ENCODE measurements at places on chromosomes 6 and 20.

DNA sequence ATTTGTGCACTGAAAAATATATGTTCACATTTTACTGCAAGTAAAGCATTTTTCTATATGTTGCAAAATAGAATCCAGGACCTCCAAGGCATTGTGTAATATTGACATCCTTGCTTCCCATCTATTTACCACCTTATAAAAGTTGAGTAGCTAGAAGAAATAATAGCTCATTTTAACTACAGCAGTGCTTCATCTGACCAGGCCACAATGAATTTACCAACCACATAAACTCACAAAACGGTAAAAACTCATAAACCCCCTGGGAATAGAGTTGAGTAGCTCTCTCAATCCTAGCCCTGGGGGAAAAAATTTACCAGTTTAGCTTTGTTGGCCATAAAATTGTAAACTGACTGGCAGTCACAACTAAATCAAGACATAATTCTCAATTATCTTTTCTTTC lies 3.9 kb downstream of the ATXN1 start:
- DNase-seq, result no peak

DNA sequence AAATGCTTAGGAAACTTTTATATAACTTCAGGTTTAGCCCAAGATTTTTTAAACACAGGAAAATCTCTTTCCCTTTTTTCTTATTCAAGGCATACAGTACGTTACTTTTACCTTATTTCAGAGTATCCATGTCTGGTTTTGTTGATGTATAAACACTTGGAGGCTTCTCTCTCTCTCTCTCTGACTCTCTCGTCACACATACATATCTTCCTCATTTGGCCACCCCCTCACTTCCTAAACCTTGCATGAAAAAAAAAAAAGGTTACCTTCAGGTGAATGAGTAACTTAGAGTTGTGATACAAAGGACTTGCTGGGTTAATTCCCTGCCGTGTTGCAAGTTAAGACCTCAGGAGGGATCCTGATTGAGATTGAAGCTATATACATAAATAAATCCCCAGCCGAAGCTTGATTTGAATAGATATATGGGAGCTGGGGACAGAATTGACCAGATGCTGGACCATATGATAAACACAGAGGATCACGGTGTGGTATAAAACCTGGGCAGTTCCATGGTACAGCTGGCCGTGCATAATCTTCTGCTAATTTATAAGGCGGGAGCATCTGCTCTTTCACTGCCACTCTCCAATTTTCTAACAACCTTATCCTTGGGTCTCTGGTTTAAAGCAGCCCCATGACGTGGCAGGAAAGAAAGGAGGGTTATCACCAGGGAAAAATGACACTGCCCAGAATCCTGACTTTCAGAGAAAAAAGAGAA lies 55.1 kb upstream of the IL20RA start:
- no peak for DNase-seq

DNA sequence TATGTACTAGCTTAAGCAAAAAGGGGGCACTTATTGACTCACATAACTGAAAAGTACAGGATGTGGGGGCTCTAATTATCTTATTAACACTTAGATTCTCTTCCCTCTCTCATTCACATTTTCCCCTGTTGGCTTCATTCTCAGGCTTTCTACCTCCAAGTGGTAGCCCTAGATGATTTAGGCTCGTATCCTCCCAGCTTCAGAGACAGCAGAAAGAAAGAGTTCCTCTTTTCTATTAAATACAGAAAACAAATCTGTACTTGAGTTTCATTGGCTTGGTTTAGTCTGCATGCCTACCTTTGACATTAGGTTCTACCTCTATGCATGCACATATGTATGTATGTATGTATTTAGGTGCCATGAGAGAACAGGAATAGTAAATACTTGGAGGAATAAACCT lies 15.5 kb upstream of the E2F3 start:
- no peak for DNase-seq

DNA sequence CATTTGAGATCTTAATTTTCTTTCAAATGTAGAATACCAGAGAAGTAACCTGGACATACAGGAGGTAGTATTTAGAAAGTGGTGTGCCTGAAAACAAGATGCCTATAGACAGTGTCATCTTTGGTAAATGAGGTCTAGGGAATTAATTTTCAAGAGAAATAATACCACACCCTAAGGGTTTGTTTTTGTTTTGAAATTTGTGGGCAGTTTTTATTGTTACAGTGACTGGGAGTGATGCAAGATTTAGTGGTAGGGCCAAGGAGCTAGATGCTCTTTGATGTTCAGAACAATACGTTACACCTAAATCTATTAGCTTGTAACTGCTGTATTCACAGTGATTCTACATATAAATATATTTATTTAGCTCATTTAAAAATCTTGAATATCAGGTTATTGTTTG lies 856.5 kb upstream of the MAP3K7 start:
- DNase-seq, result no peak

- no peak for DNase-seq
Measured at GRCh38 chr6:25056130-25056529, 120.4 kb upstream of the RIPOR2 start.

- no peak for DNase-seq
Measured at GRCh38 chr6:165833355-165833754, 170.3 kb upstream of the PDE10A start.

- DNase-seq, result no peak
Measured at GRCh38 chr6:19408331-19408730, 428.8 kb upstream of the ID4 start.

GRCh38 chr6:88683734-88684133 lies 279.7 kb downstream of the RNGTT start:
- DNase-seq, result no peak

DNA sequence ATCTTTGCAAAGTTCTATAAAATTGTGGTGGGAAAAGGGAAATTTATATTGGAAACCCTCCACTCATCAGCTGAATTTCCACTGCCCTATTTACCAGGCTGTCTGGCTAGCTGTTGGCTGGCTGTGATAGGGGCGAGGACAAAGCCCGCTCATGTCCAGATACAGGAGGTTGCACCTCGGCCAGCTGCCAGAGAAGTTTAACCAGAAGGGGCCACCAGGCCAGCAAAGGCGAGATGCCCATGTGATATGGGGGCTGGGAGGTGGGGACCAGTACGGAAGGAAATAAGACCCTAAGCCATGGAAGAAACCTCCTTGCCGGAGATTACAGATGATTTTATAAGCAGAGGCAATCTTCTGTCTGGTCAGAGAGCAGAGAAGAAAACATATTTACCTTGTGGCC lies 143.8 kb downstream of the FNDC1 start:
- DNase-seq, result no peak

GRCh38 chr6:91288741-91289140 lies 701.9 kb upstream of the MAP3K7 start:
- DNase-seq, result no peak

DNA sequence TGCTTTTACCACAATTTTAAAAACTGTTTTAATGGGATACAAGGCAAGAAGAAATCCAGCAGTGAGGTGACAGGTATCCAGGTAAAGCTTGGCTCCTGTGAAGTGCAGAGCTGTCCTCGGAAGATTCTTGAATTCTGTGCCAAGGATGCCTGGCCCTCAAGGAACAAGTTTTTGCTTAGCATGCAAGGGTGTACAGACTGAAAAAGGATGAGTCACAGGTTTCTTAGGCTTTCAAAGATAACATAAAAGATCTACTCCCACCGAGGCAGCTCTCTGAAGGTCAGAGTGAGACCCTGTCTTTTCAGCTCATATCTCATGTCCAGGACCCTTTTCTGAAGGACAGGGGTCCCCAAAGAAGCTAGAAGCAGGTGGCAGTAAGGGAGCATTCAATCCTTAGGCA lies 83.3 kb downstream of the CHD6 start:
- DNase-seq, result no peak

GRCh38 chr6:161908872-161909271 lies 635.0 kb upstream of the AGPAT4 start:
- no peak for DNase-seq

DNA sequence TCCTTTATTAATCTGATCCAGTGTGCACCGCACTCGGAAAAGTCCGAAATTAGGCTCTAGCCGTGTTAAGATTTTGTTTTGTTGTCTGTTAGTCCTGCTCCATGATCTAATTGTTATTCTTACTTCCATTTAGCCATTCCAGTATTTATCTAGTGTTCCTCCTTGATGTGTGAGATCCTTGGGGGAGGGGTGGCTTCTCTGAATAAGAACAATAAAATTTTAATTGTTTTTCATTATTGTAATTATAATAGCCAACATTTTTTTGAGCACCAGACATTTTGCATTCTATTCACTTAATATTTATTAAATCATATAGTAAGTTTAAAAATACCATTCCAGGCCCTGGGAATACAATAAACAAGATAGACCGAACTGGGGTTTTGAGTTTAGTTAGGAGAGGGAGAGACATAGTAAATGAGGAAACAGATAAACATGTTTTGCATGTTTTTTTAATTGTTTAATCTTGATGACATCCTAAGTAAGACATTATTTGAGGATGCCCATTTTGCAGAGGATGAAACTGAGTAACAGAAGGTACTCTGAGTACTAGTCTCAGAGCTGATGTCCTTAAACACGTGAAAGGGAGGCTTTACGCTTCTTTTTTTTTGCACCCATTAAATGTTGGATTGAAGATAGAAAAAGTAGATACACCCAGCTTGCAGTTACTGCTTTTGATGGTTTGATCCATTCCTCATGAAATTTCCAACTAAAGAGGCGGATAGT lies 1.2 kb downstream of the CBFA2T2 start:
- no peak for DNase-seq

DNA sequence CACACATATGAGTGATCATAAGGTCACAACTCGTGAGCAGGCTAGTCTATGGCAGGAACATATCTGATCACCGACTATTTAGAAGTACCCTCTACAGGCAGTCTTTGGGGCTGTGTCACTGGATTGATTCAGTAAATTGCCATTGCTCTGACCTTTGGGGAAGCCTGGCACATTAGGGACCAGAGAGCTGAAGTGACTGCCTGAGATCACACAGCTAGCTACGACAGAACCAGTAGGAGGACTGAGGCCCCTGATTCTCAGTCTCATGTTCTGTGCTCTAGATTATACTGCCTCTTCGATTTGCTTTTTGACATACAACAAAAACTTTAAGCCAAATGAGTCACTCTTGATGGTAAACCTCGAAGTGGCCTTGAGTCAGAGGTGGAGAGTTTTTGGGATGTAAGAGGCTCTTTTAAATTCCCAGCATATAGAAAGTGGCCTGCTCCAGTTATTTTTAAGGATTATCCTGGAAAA lies 247.5 kb upstream of the SUPT3H start:
- DNase-seq, result no peak

- DNase-seq, result peak; percentile 26
Measured at GRCh38 chr6:28863604-28864325, 60.0 kb downstream of the TRIM27 start.

DNA sequence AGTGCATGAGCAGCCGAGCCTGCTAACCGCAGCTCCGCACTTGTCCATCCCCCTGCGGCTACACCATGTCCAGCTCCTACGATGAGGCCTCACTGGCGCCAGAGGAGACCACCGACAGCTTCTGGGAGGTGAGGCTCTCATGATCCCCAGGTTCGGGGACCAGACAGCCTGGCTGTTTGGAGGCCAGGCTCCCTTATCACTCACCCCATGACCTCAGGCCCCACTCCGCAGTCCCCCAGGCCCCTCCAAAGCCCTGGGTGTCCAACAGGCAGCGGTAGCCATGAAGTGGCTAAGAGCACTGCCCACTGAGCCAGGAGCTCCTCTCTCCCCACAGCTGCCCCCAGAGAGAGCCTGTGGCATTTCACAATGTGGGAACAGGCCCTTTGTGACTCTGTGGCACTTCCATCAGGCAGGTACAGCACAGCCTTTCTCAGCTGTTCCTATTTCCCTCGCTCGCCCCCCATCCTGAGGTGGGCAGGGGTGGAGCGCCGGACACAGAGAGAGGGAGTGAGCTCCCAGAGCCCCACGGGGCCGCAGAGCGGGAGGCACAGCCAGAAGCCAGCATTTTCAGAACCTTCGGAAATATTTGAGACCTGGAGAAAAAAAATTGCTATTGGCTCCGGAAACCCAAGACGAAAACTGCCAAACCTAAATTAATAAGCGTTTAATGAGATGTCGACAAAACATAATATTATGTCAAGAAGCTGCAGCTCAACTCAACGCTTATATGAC lies 29.7 kb downstream of the SPDEF start:
- no peak for DNase-seq

- DNase-seq, result no peak
Measured at GRCh38 chr6:1787894-1788293, 178.2 kb downstream of the FOXC1 start.

DNA sequence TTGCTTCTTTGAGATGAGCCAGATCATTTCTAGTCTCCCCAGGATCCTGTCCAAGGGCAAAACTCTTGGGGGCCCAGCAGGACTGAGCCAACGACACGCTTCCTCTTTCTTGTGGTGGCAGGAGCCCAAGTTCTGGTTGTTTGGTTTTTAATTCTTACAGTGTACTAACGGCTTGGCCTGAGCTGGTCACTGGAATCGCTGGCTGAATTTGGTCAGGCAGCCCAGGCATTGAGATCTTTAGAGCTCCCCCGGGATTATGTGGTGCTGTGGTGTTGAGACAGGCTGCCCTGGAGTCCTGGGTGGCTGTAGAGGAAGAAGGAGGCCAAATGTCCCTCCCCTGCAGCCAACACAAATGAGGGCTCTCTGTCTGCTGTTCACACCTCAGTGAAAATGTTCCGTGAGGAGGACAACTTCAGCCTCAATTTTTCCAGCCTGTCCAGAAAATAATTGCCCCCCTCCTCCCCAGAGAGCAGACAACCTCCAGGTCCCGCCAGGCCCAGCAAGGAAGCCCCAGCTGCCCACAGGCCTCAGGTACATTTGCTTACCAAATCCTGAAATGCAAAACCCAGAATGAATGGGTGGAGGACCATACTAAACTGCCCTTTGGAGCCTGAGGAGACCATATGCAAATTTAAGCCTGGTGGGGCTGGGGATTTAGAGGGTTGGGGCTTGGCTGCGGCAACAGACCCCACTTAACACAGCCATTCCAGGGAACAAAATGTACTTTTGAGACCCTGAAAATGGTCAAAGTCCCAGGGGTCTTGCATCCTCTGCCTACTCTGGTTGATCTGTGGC lies 23.6 kb downstream of the BNIP5 start:
- no peak for DNase-seq

- DNase-seq, result no peak
Measured at GRCh38 chr20:26207237-26207966, 510.7 kb upstream of the ZNF337 start.

DNA sequence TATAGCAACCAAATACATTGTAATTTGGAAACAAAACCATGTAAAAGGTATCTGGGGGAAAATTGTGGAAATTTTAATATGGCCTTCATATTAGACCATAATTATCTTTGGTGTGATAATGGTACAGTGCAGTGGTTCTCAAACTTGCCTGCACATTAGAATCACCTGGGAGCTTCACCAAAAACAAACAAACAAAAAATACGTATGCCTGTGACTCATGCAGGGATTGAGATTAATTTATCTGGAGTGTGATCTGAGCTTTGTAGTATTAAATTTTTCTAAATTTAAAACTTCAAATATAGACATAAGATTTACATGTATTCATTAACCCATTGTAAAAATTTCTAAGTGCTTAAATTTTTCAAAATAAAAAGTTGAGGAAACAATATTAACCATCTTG lies 31.5 kb downstream of the ARHGAP18 start:
- no peak for DNase-seq

Measured in GM12891 (cell line).